Spinal cord (tissue), 10 donors: ENCODE measurements at places on chromosomes 13 and 19. TPM values are rescaled to one million over a fixed set of nuclear protein-coding genes. Genes with fewer than 3 reads are reported as not detected.

DNA sequence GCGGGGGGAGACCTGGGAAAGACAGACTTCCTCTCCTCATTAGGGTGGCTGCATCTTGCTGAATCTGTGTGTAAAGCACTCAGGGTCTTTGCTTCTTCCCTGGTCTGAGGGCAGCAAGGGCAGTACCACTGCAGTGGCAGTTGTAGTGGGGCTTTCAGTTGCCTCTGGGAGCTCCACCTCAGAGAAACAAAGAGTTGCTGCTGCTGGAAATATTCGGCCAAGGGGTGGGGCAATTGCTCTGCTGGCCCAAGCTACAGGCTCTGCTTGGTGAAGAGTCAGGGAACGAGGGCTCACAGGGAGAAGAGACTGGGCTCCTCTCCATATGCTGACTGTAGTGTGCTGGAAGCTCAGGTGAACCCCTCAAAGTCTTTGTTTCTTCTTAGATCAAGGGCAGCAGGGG lies 52.5 kb downstream of the POSTN start:
- DNase-seq = no peak

Gene CGB7
- total RNA-seq = 0.17 TPM

- DNase-seq = no peak
Observed at GRCh38 chr19:46860846-46861690, at the start of gene ARHGAP35. Gene ARHGAP35 (plus strand): TSS chr19:46860997. CDS start chr19:46918676, 57,679 bp downstream.

DNA sequence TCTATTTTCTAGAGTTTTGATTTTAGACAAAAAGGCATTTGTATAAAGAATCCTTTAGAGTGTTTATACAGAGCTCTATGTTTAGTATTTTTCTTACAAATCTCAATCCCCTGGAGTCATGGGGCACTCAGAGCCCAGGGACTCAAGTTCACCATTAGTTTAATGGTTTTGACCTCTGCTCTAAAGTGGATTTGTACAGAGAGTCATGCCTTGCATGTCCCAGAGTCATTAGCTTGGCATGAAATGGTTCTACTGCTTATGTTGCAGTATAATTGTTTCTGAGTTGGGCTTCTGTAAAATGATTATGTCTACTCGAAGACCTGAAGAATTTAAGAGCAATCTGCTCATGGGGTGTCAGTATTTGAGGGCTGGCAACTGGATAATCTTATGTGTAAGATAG lies 406.2 kb downstream of the DLEU7 start:
- DNase-seq = no peak

- peak; percentile 97 for DNase-seq
Observed at GRCh38 chr13:30865123-30866049, 40.7 kb upstream of the MEDAG start.

Gene FDX2
- 30.4 TPM for total RNA-seq

GRCh38 chr19:50333235-50333736 lies 4.1 kb upstream of the KCNC3 start:
- DNase-seq = no peak

DNA sequence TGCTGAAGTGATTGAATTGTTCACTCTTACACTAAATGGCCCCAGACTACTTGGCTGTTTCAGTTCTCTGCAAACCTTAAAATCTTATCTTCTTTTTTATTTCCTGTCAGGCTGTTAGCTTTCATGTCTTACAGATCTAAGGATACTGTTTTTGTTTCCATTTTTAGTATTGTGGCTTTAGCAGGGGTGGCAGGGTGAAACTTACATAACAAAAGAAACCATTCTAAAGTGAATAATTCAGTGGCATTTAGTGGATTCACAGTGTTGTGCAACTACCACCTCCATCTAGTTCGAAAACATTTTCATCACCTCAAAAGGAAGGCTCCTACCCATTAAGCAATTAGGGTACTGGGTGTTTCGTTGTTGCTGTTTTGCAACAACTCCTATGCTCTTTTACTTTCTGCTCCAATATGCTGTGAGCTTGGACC lies 19.8 kb downstream of the TMEM272 start:
- no peak for DNase-seq

Gene COX6B1
- total RNA-seq = 321 TPM

DNA sequence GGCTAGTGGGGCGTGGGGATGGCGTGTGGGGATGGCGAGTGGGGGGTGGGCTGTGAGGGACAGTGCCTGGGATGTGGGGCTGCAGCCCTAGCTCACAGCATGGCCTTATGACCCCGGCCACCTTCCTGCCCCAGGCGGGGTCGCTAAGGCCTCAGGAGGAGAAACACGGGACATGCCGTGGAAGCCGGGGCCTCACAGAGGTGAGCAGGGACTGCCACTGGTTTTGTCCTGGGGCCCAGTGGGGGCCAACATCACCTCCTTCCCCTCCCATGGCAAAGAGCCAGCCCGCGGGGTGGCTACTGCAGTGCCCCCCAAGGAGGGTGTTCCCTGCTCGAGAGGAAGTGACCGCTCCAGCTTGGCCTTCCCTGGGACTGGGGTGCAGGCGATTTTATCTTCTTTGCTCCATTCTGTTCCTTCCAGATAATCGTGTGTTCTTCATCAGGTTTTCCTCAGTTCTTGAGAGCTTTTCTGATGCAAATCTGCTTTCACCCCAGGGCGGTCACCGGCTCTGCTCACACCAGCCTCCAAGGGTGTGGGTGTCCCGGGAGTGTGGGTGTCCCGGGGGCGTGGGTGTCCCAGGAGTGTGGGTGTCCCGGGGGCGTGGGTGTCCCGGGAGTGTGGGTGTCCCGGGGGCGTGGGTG lies 1.2 kb downstream of the F7 start:
- DNase-seq = no peak

- DNase-seq = no peak
Observed at GRCh38 chr19:16001481-16002312, 52.9 kb downstream of the OR10H4 start.

Gene MRPL34
- total RNA-seq = 54.0 TPM

DNA sequence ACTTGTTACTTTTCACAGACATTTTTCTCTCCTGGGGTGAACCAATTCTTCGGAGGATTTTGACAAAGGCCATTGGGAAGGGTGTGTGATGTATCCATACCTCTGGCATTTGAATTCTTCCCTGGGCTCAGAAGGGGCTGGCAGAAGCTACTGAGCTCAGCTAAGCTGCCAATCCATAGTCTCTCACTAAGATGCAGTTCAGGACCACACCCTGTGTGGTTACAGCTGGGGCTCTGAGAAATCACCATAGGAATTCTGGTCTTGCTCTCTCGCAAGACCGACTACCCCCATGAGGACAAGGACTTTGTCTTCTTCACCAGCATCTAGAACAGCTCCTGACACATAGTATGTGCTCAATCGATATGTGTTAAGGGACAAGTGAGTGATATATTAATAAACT lies 6.0 kb downstream of the C13orf42 start:
- DNase-seq = no peak

Gene ZNF844
- total RNA-seq = 23.1 TPM

Gene RETN
- 1.8 TPM for total RNA-seq

GRCh38 chr13:111346101-111346680 lies 25.7 kb downstream of the TEX29 start:
- DNase-seq = no peak

Gene NLRP9
- not detected for total RNA-seq

DNA sequence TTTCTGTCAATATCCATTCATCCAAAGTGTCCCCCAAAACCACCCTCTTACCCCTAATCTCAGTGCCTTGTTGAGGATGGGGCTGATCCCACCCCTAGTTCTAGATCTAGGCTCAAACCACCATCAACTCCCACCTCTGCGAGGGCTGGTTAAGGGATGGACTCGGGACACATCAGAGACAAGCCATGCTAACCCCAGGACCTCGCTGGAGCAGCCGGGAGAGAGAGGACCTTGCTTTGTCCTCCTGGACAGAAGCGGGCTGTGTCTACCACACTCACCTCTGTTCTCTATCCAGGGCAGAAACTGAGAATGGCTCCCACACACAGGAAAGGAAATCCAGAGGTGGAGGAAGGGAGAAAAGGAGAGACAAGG lies 90.8 kb upstream of the UQCRFS1 start:
- no peak for DNase-seq

GRCh38 chr19:8631425-8631819 lies 989 bp downstream of the NFILZ start:
- peak; percentile 85 for DNase-seq

Gene CGB8
- 0.72 TPM for total RNA-seq

GRCh38 chr13:43573361-43573740 lies 213.4 kb downstream of the ENOX1 start:
- DNase-seq = no peak

Gene RASL11A
- 13.6 TPM for total RNA-seq

Gene KLK3
- not detected for total RNA-seq

Gene WDR87
- not detected for total RNA-seq

DNA sequence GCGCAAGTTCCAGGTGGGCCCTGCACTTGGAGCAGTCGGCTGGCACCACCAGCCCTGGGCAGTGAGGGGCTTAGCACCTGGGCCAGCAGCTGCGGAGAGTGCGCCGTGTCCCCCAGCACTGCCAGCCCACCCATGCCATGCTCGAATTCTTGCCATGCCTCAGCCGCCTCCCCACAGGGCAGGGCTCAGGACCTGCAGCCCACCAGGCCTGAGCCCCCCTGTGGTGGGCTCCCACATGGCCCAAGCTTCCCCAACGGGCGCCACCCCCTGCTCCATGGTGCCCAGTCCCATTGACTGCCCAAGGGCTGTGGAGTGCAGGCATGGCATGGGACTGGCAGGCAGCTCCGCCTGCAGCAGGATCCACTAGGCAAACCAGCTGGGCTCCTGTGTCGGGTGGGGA lies 9.4 kb upstream of the ZNF426 start:
- DNase-seq = no peak

- peak; percentile 78 for DNase-seq
Observed at GRCh38 chr13:53151336-53152056, 122.9 kb downstream of the OLFM4 start.

Gene FFAR1
- total RNA-seq = 0.06 TPM

GRCh38 chr13:112964971-112965492 lies 4.0 kb upstream of the MCF2L start:
- DNase-seq = no peak

Gene SPACA4
- not detected for total RNA-seq

DNA sequence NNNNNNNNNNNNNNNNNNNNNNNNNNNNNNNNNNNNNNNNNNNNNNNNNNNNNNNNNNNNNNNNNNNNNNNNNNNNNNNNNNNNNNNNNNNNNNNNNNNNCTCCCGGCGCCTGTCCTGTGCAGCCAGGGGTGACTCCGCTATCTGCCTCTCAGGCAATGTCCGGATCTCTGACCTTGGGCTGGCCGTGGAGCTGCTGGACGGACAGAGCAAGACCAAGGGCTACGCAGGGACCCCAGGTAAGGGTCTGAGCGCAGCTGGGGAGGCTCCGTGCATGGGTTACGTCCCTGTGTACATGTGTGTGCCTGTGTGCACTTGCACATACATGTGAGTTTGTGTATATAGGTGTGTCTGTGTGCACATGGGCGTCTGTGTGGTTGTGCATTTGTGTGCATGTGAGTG lies 36.1 kb upstream of the TMEM255B start:
- DNase-seq = no peak

- DNase-seq = no peak
Observed at GRCh38 chr19:7779631-7780486, 16.8 kb downstream of the CLEC4M start.

DNA sequence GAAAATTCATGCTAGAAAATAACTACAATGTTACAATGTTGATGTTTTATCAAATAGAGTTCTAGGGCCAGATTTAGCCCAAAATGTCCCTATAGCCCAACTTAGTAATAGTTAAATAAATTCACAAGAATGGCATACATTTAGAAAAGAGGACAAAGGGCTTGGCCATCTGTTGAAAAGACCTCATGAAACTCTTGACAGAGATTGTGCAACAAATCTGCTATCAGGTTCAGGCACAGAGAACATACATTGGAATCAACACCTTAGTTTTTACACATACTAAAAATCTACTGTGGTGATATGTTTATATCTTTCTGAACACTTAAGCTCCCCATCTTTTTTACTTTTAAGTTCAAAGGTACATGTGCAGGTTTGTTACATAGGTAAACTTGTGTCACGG lies 298.3 kb upstream of the DACH1 start:
- DNase-seq = no peak

- no peak for DNase-seq
Observed at GRCh38 chr13:27679896-27680295, 58.2 kb downstream of the POLR1D start.

- peak; percentile 43 for DNase-seq
Observed at GRCh38 chr13:44796597-44797490, 192.4 kb downstream of the NUFIP1 start.
